ENCODE measurements at places on chromosomes 16 and 17.
A peak's percentile ranks its signal among the peaks of the same experiment; 100 is the strongest.

DNA sequence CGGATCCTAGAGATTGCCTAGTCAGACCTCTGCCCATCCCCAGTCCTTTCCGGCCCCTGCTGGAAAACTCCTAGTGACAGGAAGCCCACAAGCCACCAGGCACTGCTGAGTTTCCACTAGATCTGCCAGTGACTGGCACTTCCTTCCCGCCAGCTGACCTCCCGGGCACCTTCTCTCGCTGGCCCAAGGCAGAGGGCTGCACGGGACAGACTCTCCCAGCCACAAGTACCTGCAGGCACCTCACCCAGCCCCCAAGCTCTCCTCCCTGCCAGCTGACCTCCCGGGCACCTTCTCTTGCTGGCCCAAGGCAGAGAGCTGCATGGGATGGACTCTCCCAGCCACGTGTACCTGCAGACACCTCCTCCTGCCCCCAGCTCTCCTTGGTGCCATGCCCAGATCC is 66.3 kb upstream of the DOC2B start:
- no peak for DNase-seq

- peak; percentile 38 for DNase-seq
Measured at GRCh38 chr17:77844681-77845080, 113.8 kb upstream of the TNRC6C start.

DNA sequence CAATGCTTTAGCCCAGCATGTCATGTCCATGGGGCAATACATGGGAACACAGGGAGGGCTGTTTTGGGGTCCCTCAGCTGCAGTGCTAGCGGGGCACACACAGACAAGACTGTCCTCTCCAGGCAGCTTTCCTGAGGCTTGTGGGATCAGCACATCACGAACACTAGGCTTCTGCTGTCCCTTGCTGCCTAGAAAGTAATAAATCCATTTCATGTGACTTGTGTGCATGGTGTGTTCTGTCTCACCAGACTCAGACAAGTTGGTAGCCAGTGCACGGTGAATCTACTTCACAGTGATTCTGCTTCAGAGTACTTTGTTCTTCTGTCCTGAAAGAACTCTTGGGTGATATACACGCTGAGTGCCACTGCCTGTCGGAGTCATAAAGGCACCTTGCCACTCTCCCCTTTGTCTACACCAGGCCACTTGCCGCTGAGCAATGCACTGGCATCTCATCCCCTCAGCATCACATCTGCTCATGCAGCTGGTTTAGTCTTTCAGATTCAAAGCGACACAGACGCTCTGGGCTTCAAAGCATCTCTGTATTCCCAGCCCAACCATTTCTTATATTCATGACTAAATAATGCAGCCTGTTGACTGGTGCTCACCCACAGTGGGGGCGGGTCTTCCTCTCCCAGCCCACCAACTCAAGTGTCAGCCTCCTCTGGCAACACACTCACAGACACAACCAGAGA is 95.2 kb upstream of the COX10 start:
- no peak for DNase-seq

DNA sequence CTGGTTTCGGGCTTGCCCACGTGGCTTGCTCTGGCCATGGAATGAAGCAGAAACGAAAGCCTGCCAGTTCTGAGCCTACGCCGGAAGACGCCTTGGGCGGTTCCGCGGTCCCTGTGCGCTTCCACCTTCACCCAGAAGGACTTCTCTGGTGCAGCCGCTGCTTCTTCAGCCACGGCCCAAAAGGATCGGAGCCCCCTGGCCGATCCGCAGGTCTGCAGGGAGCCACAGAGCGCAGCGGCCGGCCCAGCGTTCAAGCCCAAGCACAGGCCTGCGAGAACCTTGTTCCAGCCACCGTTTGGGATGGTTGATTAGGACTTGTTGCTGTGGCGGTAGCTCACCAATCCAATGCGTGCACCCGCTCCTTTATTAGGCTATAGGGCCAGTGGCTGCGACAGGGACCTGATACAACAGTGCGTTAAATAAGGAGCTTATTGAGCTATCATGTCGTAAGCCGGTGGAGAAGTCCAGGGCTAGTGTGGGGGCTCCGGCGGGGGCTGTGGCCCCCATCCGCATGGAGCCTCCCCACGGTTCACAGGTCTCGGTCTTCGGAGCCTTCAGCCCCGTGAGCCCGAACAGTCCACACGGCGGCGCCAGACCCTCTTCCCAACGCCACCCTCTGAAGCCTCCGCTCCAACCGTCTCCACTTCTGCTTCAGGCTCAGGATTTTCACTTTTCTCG is 10.2 kb upstream of the MPP2 start:
- no peak for DNase-seq

DNA sequence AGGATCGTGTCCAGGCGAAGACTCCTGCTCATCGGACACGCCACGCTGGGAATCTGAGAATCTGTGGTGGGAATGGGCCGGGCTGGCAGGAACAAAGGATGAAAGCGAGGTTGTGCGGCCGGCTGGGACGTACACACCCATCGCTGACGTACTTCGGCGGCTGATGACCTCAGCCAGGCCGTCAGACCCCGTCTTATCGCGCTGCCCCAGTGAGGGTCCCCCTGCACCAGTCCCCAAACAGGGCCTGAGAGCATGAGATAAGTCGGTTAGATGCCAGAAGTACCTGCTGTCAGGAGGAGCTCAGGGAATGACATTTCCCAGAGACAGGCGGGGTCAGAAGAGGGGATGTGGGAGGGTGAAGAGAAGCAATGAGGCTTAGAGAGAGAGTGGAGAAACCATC is 16.0 kb upstream of the SP6 start:
- no peak for DNase-seq

GRCh38 chr17:78947235-78948149 is 22.3 kb upstream of the TIMP2 start:
- DNase-seq, result peak; percentile 52

GRCh38 chr16:83206426-83206825 is 579.7 kb downstream of the CDH13 start:
- DNase-seq, result no peak

DNA sequence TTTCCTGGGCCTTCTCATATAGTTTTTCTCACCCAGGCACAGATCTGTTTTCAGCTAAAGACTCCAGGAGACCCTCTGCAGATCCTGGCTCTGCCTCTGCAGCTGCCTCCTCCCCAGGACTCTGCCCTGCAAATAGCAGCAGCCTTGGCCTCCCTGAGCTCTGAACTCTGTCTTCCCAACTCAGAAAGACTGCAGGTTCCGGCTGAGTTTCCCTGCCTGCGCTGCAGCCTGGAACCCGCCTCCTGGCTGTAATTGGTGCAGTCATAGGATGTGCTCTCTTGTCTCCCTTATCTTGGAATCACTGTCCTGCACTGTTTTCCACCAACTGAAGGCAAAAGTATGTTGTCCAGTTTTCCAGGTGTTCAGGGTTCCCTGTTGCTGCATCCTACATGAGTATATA is 14.3 kb upstream of the DNASE1 start:
- DNase-seq, result no peak

Data from pancreas (tissue), 10 donors.